ENCODE measurements at places on chromosomes 4 and X.

DNA sequence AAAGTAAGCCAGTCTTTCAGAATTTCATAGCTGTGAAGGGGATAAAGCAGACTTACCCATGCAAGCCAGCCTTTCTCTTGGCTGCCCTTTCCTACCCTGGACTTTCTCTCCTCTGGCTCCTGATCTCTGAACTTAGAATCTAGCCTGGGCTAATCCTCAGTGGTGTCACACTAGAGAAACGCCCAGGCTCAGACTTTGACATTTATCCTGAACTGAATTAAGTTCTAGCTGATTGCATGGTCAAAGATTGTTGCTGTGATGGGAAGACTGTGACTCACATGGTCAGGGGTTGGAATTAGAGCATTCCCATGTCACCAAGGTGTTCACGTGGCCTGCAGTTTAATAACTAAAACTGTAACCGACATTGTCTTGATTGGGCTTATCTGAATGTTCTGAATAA, 469.5 kb upstream of the FAT1 start:
- DNase-seq = no peak

- DNase-seq = no peak
Measured at GRCh38 chr4:55008166-55009056, 117.0 kb downstream of the KDR start.

DNA sequence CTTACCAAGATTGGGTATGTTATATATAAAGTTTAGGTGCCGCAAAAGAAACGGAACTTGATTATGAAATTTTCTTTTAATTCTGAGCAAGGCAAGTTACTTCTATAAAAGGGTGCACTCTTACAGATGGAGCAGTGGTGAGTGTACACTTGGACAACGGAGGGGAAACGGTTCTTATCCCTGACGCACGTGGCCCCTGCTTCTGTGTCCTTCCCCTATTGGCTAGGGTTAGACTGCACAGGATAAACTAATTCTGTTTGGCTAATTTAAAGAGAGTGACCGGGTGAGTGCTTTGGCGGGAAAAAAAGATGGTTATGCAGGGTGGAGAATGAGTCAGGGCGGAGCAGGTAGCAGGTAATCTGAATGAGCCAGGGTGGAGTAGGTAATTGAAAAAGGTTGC, 149.5 kb downstream of the GC start:
- DNase-seq = no peak

GRCh38 chr4:4383085-4383484, 3.8 kb upstream of the NSG1 start:
- no peak for DNase-seq

GRCh38 chrX:96621811-96622210, 62.8 kb upstream of the DIAPH2 start:
- DNase-seq = no peak

DNA sequence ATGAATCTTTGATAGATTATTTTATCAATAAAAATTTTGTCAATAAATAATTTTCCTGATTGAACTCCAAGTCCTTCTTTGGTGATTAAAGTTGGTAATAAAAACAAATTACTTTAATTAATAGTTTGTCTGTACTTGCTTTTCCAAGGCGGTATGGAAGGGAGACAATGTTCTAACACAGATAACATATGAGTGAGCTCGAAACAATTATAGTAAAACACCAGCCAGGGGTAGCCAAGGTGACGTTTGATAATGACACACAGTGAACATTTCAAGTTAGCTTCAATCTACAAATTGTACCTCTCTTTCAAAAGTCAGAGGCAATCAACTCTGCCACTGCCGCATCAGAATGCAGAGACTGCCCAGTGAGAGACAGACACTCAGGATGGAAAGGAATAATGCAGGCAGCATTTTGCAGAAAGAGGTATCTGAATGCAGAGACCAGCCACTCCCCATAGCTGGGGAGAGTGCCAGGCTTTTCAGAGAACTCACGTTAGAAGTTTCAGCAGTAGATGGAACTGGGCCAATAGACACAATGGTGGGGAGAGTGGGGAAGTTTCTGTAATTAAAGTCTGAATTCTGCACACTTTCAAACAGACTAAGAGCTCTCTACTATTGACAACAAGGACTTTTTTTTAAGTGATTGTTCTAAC, 18.1 kb upstream of the ATOH1 start:
- no peak for DNase-seq

All from stimulated activated CD4-positive, alpha-beta T cell treated with anti-CD3 and anti-CD28 coated beads, Interleukin-12 subunit alpha, Interleukin-12 subunit beta, amount 100 ng/mL, for 4 hours (primary cell).